Activated T-helper 1 cell treated with Interleukin-2 at 50 U/mL for 16 hours (primary cell): ENCODE measurements at places on chromosomes 7 and 10.

DNA sequence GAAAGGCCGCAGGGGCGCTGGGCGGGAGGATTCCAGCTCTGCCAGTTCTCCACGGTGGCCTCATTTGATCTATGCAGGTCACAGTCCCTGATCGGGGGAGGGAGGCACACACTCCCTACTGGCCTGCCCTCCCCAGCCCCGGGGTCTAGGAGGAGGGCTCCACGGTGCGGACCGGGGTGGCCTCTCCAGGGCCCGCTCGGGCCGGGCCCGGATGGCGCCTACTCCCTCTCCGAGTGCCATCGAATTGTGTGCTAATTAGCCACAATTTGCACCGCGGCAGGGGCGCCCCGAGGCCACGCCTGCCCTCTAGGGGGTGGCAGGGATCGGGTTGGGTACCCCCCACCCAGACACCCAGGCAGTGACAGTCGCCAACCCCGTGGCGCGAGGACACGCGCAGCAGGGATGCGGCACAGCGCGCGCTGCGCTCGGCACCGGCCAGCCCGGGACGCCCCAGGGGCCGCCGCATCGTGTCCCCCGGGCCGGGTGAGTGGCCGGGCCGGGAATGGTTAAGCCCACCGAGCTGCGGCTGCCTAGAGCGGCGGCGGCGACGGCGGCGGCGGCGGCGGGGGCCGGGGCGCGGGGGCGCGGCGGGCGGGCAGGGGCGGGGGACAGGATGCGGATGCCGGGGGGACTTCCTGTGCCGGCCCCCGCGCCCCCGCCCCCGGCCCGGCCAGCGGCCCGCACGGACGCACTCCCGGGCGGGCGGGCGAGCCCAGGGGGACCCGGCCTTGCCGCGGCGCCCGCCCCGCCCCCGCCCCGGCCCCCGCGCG lies at the start of gene ZNF853:
TSS of gene ZNF853 (plus strand) at position 658 of the 770 bp plus-strand sequence. CDS start 565 bp downstream, outside the sequence.
- no peak for DNase-seq

- DNase-seq = no peak
Measured at GRCh38 chr10:114604357-114605130, 53.5 kb downstream of the ABLIM1 start.

- DNase-seq = no peak
Measured at GRCh38 chr10:121527690-121528089, 70.6 kb downstream of the FGFR2 start.

DNA sequence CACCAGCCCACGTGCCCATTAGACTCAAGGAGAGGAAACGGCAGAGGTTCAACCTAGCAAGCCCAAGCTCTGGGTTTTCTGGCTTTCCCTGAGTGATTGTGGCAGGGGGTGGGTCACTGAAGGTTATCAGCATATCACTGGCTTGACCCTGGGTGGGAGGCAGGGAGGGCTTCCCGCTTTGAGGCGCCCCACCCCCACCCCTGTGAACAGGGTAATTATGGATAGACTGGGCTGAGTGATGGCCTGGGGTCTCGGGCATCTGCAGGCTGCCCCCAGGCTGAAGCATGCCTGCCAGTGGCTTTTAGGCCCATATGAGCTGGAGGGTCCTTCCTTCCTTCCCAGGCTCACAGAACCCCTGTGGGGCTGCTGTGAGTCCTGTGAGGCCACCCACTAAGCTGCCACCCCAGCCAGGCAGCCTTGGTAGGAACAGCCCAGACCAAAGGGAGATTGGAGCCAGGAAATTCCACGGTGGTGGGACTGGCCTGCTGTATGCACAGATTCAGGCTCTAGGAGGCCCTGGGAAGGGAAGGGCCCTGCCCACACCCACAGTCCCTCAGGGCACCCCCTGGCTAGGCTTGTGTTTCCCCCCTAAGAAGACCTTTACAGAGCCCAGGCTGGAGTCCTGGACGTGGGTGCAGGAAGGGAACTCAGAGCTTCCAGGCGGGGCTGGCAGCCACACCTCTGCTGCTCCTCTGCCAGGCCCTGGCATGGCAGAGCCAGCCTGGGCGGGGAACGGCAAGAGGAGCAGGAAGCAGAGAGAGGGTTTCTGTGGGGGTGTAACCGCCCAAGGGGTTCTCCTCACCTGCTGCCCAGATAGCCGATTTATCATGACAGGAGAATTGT lies 33.1 kb downstream of the GPRIN2 start:
- DNase-seq = no peak

- no peak for DNase-seq
Measured at GRCh38 chr7:117875566-117875965, 2.3 kb upstream of the CTTNBP2 start.

DNA sequence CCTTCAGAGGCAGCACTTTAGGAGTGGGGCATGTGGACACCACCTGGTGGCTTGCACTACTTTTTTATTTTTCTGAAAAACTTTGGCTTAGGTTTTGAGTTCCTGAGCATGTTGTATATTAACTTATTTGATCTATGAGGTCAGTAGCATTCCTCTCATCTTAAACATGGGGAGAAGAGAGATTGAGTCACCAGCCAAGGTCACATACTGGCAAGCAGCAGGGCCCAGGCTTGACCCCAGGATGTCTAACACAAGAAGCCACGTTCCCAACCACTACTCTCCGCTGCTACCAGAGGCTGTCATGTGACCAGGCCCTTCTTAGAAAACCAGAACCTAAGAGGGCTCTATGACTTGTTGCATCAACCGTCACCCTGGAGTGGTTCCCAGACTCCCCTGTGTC lies 210.3 kb upstream of the GPR26 start:
- no peak for DNase-seq

GRCh38 chr10:1653321-1653720 lies 84.0 kb downstream of the ADARB2 start:
- DNase-seq = no peak

GRCh38 chr7:2417981-2418481 lies 14.6 kb downstream of the CHST12 start:
- DNase-seq = no peak

DNA sequence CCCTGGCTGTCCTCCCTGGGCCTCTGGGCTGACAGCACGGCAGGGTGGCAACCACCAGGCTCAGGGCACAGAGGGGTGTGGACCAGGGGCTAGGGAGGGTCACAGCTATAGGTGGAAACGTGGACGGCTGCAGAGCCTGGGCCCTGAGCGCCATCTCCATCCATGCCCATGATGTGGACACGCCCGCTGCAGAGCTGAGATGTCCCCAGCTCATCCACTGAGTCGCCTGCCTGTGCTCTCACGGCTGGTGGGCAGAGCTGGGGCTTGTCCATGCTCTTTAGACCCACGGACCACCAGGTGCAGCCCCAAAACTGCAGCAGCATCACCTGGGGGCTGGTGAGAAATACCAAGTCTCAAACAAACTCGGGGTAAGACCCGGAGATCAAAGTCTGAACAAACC lies 16.1 kb downstream of the TECPR1 start:
- no peak for DNase-seq

DNA sequence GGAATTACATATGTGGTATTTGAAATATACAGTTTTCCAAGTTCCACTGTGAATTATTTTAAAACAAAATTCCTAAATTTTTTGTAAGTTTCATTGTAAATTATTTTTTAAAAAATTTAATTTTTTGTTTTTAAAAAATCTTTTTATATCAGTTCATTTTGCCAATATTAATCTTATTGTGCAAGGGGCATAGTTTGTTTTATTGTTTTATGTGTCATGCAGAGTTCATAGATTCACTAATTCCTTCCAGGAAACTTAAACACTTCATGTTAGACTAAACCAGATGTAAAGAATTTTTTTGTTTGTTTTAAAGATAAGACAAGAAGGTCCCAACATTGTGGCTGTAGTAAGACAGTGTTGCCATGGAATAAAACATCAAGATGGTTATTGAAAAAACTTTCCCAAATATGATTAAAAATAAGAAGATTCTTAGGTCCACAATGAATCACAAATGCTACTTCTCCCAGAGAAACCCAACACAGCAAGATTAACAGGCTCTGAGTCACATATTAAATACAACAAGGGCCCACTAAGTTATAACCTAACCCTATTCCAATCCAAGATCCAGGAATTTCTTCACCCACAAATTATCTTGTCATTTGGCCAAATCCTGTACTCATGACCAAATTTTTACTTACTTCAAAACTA lies 464.7 kb upstream of the IGFBP3 start:
- no peak for DNase-seq

- no peak for DNase-seq
Measured at GRCh38 chr7:121178452-121178851, 150.3 kb upstream of the WNT16 start.

GRCh38 chr7:46756996-46757395 lies 824.9 kb downstream of the TNS3 start:
- no peak for DNase-seq

GRCh38 chr10:32411797-32412498 lies 34.0 kb upstream of the CCDC7 start:
- DNase-seq = no peak

- no peak for DNase-seq
Measured at GRCh38 chr7:37970211-37970610, 49.8 kb downstream of the EPDR1 start.

- DNase-seq = no peak
Measured at GRCh38 chr7:75842836-75843446, 29.3 kb upstream of the CCL24 start.

DNA sequence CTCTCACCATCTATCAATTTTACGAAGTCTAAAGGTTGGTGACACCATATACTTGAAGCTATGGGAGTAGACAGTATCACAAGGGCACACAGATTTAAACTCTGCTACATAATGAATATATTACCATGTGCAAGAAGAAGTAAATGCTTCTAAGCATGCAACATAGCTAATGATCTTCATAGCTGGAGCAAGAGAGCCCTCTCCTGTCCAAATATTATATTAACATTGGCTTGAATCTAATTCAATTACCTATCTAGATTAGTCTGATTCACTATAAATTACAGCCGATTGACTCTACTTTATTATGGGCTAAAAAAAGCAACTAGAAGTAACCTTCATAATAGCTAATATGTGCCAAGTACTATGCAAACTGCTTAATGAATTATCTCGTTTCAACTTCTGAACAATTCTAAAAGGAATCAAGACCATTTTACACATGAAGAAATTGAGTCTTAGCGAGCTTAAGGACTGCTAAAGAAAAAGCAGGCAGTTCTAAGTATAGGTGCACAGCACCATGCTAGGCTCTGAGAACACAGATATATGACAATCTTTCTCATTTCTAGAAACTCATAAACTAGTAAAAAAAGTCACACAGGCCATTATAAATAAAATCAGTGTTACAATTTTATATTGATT lies 21.9 kb downstream of the FRA10AC1 start:
- no peak for DNase-seq

GRCh38 chr10:76882796-76883195 lies 754.8 kb downstream of the KCNMA1 start:
- DNase-seq = no peak

DNA sequence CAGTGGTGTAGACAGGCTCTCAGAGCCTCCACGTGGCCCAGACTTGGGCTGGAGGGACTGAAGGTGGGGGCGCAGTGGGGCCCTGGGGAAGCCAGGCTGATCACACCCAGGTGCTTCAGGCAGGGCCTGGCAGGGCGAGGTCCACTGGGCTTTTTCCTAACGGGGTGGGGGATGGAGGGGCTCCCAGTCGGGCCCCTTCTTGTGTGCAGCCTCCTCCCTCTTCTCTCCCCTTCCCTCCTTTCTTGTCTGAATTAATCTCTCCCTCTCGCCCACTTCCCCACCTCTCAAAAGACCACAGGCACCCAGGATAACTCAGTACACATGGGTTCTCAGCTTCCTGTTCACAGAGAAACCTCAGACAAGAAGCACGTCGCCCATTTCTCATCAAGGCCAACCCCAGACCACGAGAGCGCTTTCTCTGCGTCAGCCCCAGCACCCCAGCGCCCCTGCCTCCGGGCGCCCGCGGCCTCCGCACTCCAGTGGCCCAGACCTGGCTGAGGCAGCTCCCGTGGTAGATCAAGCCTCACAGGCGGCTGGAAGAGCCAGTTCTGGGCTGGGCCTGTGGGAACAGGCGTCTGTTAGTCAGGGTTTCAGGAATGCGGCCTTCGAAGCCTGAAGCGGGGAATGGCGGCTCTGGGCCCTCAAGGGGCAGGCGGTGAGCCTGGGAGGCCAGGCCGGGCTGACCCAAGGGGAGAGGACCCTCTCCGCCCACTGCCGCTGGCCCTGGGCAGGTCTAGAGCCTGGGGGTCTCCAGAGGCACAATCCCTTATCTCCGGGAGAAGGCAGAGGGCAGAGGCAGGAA lies 50.6 kb downstream of the PWWP2B start:
- DNase-seq = peak; percentile 66

DNA sequence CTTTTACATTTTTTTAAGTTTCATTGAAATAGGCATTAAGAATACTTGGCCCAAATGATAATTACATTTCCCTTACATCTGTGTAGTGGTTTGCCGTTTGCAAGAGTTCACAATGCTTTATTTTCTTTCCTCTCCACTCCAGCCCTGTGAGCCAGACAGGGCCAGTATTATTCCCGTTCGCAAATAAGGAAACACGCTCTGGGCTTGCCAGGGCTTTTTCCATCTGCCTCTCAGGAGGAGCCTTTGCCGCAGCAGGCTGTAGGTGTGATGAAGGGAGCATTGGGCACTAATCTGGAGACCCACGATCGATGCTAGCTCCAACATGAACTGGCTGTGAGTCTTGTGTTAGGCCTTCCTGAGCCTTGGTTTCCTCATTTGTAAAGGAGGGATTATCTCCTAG lies 154.4 kb downstream of the GALNT17 start:
- DNase-seq = no peak

DNA sequence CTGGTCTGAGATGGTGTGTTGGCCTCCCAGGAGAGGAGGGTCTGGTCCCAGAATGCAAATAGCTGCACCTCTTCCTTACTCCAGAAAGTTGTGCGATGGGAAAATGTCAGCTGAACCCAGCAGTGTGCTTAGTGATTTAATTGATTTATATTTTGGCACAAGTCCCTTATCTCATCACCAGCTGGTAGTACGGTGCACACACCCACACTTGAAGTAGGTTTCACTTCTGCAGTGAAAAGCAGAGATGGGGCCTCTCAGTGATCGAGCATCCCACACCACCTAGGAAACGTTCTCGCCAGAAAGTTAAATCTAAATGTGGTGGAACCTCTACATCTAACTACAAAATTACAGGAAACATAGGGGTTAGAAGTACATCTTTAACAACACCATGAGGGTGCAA lies 80.4 kb downstream of the UBE3C start:
- DNase-seq = no peak

- no peak for DNase-seq
Measured at GRCh38 chr7:87151729-87152111, 533 bp upstream of the DMTF1 start.

- DNase-seq = no peak
Measured at GRCh38 chr10:61692447-61693010, 29.8 kb downstream of the CABCOCO1 start.

DNA sequence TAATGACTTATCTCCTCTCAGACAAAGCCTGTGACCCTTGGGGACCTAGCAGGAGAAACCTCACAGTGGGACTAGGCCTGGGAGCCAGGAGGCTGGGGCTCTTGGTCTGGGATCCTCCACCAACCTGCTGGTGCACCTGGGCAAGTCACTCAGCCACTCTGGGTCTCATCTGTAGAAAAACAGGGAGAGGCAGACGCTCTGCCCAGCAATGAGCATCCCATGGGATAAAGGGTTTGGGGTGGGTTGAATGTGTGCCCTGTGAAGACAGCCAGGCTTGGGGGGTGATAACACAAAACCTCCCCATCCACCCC lies 81.6 kb downstream of the ZMIZ1 start:
- no peak for DNase-seq

GRCh38 chr7:158028290-158028941 lies 559.2 kb downstream of the PTPRN2 start:
- no peak for DNase-seq
